ENCODE measurements at places on chromosomes 3 and 15.

GRCh38 chr15:78208341-78208844 lies 26.0 kb downstream of the ACSBG1 start:
- DNase-seq: no peak

GRCh38 chr3:4719046-4719501 lies 225.9 kb downstream of the ITPR1 start:
- no peak for DNase-seq

DNA sequence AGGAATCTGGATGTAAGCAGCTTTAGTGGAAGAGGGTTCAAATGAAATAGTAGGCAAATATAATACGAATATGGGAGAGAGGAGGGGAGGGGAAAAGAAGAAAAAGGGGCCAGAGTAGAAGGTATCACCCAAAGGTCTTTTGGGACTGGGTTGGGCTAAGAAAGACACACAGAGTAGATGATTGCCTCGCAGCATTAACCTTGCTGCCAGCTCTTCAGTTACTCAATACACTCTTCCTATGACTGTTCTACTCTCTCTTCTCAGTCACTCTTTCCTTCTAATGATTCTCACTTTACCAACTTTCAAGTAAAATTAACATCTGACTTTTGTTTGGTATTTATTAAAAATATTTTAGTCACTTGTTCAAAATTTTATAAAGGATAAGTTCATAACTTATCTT lies 52.8 kb downstream of the CLASP2 start:
- DNase-seq: no peak

DNA sequence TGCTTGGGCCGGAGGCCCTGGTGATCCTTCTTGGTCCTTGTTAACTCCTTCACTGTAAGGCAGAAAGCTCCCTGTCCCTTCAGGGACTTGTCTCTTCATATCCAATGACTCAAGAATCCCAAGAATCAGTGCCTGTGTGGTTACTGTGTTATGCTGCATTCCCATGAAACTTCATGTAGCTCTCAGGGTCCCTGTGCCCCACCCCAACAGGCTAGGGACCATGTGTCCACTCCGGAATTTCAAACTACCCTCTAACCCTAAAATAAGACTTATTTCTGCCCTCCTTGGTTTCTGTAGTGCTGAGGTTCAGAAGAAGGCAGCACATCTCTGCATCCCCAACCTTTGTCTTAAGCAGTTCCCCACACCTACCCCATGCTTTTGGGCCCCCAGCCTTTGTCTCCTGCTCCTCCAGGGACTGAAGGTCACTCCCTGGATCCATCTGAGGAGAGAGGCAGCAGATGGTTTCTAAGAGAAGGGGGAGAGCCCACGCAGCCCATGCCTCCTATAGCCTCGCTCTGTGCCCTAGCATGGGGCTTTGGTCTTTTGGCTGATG lies 531 bp upstream of the MAP1A start:
- no peak for DNase-seq

GRCh38 chr3:144142151-144142840 lies 170.7 kb downstream of the DIPK2A start:
- no peak for DNase-seq

DNA sequence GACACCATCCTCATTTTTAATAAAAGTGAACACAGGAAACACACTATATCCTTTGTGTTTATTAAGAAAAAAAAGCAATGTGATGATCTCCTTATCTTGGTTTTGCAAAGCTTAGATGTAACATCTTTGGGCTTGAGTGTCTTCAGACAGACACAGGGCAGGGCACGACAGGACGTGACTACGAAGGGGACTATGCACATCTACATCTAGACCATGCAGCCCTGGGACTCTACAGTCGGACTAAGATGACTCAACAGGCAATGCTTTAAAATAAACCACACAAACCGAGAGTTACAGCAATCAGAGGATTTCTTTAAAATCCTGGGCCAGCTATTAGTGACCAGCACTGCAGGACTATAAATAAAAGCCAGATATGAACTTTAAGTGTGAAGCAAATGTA lies 22.8 kb upstream of the TM2D3 start:
- no peak for DNase-seq

DNA sequence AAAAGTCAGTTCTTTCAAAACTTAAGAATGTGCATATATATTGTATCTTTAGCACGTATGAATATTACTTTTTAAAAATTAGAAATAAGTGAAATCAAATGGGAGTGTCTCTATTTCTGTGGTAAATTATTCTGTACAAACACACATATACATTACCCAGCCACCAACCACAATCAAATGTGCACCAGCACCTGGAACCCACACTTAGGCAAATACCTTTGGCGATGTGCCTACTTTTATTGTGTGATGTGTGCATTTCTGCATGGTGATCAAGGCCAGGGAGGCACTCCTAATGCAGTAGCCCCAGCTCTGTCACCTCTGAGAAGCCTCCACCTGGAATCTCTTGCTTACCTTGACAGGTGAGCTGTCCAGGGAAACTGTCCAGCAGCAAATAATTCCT lies 76.9 kb downstream of the PIK3R4 start:
- no peak for DNase-seq

DNA sequence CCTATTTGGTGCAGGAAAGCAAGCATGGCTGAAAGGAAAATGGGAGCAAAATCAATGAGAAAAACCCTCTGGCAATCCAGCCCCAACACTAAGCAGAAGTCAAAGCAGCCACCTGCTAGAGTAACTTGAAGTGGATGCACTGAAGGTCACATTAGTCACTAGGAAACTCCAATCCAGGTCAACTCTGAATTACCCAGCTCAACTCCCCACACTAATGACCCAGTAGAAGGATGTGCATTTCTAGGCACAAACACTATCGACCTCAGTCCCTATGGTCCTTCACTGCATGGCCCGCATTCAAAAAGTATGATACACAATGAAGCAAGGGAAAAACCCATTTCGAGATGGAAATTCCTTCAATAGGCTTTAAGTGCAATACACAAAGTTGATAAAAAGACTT lies 80.6 kb downstream of the RAD18 start:
- DNase-seq: no peak
